ENCODE measurements at places on chromosomes 2 and 18.

- DNase-seq, result peak; percentile 84
Measured at GRCh38 chr2:28408764-28409599, 16.3 kb downstream of the FOSL2 start.

DNA sequence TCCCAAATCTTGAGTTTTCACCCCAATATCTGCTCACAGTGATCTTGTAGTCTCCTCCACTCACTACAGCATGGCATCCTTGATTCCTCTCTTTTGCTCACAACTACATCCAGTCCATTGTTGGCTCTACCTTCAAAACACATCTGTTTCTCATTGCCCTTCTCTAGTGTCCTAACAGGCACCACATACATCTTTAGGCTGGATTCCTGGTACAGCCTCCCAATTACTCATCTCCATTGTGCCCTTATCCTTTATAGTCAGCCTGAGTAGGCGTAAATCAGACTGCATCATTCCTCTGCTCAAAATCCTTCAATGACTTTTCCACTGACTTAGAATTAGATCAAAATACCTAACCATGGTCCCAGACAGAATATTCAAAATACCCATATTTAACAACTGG is 10.7 kb upstream of the TAF1B start:
- DNase-seq, result no peak

- no peak for DNase-seq
Measured at GRCh38 chr2:111202266-111203040, 81.7 kb downstream of the BCL2L11 start.

DNA sequence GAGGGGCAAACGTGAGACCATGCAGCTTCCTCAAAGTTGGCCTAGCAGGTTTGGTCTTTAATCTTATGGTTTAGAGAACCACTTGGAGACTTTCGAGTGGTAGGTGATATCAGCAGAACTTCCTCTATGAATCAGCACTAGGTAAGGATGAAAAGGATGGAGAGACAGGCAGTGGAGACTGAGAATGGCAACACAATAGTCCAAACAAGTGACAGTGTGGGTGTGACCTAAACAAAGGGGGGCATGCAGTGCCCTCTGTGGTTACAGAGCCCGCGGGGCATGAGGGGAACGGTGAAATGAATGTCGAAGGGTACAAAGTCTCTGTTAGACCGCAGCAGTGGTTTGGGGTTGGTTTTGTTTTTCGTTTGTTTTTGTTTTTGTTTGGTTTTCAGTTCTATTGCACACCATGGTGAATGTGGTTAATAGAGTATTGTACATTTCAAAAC is 143.9 kb downstream of the L3MBTL4 start:
- DNase-seq, result no peak

DNA sequence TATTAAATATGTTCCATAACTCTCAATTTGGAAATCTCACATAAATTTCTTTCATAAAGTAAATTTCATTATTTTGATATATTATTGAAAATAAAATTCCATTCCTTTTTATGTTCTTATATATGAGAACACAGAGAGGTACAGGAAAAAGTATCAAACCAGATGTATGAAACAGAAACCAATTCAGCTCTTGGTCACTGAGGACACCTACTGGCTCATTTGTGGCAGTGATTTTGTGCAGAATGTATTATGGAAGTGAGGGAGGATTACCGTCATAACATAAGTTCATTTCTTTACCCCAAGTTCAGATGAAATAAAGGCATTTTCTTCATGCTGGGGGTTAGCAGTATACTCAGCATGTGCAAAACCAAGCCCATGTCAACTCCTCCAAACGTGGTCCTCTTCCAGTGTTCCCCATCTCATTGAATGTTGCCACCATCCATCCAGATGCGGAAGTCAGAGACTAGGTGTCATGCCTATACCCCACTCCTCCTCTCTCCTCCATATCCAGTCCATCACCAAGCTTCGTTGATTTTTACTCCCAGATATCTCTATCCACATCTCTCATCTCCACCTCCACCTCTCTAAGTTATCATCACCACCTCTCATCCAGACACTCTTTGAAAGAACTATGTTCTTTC is 41.7 kb upstream of the MALL start:
- peak; percentile 24 for DNase-seq

DNA sequence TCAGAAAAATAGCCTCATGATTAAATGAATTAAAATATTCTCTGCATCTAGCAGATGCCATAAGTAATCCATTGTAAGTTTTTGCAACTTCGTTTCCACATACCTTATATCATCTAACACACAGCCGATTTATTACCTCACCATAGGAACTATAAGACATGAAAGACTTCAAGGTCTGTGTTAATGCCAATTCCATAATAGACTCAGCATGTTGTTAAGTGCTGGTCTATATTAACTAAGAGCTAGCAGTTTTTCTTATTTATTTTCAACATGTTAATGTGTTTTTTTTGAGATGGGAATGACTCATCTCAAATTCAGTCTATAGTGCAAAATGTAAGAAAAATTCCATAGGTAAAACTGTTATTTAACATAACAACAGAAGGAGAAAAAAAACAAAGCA is 243.9 kb upstream of the GULP1 start:
- no peak for DNase-seq

DNA sequence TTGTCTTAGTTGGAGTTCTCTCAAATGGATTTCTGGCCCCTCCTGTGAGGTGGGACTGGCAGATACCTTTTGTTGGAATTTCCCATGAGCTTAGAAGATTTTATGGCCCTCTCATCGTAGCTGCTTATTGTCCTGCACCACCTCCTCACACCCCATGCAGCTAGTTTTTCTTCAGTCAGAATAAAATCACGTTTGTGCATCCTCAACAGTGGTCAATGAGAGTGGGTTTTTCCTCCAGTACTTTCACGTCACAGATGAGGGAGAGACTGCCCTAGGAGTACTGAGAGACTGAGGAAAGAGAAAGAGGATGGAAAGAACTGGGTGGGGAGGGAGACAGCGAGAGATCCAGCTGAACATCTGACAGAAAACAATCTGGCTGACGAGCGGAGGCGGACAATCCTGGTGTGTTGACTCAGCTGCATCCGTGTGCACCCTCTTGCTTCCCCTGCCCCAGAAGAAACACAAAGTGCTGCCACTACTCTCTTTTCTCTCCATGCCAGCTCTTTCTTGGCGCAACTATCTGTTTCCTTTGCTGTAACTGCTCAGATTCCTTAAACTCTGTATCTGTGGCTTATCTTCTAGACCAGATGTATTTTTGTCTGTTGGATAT is 7.4 kb downstream of the RAPGEF4 start:
- peak; percentile 20 for DNase-seq

- no peak for DNase-seq
Measured at GRCh38 chr2:101619191-101619591, 78.3 kb upstream of the MAP4K4 start.

- no peak for DNase-seq
Measured at GRCh38 chr2:101089419-101089818, 61.8 kb downstream of the TBC1D8 start.
